ENCODE measurements at places on chromosomes 6 and 20. TPM values are rescaled to one million over a fixed set of nuclear protein-coding genes. Genes with fewer than 3 reads are reported as not detected.

DNA sequence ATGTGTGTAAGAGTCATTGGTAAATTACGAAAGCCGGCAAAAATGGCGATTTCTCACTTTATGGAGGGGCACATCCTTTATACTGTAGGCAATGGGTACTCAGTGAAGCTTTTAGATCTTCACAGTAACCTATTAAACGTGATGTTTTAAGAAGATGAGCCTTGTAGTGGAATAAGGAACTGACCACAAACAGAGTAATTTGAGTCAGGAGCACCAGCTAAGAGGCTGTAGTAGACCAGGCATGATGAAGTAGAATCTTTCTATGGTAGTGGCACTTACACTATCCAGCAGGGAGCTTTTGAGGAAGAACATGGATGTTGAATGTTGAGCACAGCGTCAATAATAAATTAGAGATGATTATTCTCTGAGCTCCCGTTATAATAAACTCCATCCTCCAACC lies 65.9 kb downstream of the HIVEP2 start:
- no peaks in the 10 kb centered on the region for H3K4me1 ChIP-seq
- no peak overlapping the region for H3K27ac ChIP-seq
- ATAC-seq, result no peak
- H3K4me3 ChIP-seq, result no peak overlapping the region
- H3K36me3 ChIP-seq, result no peaks in the 10 kb centered on the region

ADTRP gene
- 0.67 TPM for total RNA-seq

UNC5CL gene
- 0.07 TPM for total RNA-seq

TOMM6 gene
- total RNA-seq, result 91.9 TPM

ENPP5 gene
- 1.5 TPM for total RNA-seq

DNA sequence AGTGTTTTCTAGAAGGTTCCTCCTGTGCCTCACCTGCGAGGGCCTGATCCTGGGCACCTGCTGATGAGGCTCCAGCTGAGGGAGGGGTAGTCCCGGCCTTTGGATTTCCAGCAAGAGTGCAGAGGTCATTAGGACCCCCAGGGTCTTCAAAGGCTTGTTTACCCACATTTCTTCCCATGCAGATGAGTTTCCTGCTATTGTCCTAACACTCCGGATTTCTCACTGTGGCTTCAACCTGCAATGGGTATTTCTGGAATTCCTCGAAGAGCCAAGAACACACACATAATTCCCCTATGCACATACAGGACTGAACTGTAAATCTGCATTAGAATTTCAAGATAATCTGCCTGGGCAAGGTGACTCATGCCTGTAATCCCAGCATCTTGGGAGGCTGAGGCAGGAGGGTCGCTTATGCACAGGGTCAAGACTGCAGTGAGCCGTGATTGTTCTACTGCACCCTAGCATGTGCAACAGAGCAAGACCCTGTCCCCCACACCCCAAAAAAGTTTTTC lies 53.9 kb downstream of the ADNP start:
- no peak overlapping the region for H3K4me3 ChIP-seq
- ATAC-seq, result no peak
- no peaks in the 10 kb centered on the region for H3K27me3 ChIP-seq

C20orf204 gene
- total RNA-seq, result not detected

LPIN3 gene
- 11.8 TPM for total RNA-seq

DNA sequence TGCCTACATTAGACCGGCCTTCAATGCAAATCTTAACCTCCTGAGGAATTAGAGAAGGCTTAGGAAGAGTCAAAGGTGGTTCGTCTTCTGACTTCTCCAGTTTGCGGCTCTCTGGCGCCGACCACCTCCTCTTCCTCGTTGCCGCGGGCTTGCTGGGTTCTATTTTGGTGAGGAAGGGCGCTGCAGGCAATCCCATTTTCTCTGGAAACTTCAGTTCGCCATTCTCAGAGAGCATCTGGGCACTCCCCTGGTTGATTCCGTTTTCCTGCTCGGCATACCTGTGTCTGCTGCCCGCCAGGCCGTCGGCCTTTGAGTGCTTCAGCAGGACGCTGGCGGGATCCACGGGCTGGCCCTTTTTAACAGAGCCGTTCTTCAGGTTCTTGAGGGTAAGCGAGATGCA lies 67.9 kb downstream of the GMPR start:
- no peaks in the 10 kb centered on the region for H3K4me1 ChIP-seq
- no peaks in the 10 kb centered on the region for H3K36me3 ChIP-seq
- H3K4me3 ChIP-seq, result no peak overlapping the region
- no peaks in the 10 kb centered on the region for H3K27me3 ChIP-seq

RNF182 gene
- not detected for total RNA-seq

PM20D2 gene
- 25.5 TPM for total RNA-seq

- peaks cover 97% of the 10 kb centered on the region for H3K4me1 ChIP-seq
- ATAC-seq, result no peak
- no peak overlapping the region for H3K4me3 ChIP-seq
- H3K27ac ChIP-seq, result peak overlapping the region; percentile 98
- no peaks in the 10 kb centered on the region for H3K27me3 ChIP-seq
Measured at GRCh38 chr6:3745566-3746118, 5.9 kb downstream of the PXDC1 start.

DNA sequence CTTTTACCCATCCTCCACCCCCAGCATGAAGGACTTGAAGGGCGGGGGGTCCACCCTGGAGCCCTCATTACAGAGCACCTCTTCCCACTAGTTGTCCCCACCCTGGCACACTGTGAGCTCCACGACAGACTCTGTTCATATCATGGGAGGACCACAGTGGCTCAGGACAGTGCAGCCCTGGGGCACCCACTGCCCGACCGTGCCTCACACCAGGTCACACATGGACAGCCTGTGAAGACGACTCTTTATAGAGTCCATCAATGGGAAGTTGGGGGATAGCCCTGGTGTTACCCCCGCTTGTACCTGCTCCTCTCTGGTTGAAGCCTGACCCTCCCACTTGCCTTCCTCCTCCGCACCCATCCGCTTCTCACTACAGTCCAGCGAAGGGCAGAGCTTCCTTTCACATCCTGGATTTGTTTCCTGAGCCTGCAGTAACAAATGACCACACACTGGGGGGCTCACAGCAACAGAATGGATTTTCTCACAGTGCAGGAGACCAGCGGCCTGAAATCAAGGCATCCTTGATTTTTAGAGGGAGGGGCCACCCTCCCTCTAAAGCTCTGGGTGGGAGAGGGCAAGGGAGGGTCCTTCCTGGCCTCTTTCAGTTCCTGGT lies 15.5 kb downstream of the ZNF831 start:
- H3K27me3 ChIP-seq, result peaks cover 1% of the 10 kb centered on the region
- H3K4me1 ChIP-seq, result no peaks in the 10 kb centered on the region
- no peak overlapping the region for H3K27ac ChIP-seq
- no peak overlapping the region for H3K4me3 ChIP-seq
- no peaks in the 10 kb centered on the region for H3K36me3 ChIP-seq

GRCh38 chr20:40945754-40946450 lies 82.7 kb upstream of the TOP1 start:
- peaks cover 21% of the 10 kb centered on the region for H3K27me3 ChIP-seq
- H3K4me1 ChIP-seq, result no peaks in the 10 kb centered on the region
- no peak overlapping the region for H3K27ac ChIP-seq
- no peak overlapping the region for H3K4me3 ChIP-seq

DNA sequence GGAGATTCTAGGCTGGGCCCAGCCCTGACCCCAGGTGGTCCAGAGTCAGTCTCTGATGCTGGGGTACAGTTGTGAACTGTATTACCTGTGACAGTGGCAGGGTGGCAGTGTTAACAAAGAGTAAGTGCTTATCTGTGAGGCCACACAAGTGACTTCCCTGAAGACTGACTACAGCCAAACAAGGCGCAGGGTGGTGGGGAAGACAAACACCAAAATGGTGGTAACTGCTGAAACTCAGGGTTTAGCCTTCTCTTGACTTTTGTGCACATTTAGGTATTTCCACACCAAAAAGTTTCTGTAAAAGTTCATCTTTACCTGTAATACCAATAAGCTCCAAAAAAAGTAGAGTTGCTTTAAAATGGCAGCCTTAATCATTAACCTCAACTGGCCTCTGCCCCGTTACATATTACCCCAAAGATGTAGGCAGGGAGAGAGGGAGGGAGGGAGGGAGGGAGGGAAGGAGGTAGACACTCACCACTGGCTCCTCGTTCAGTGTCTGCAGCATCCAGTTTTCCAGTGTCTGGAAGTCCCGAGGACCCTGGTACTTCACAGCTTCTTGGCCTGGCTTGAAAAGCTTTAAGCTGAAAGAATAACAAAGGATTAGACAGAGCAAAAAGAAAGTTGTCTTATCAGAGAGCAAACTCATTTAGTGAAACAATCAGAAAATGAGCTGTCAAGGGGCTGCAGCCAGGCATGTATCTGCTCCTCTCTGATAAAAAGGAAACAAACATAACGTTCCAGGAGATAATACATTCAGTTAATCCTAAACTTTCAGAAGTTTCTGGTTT lies 11.3 kb downstream of the TXNDC5 start:
- H3K27ac ChIP-seq, result no peak overlapping the region
- H3K4me1 ChIP-seq, result no peaks in the 10 kb centered on the region
- H3K27me3 ChIP-seq, result no peaks in the 10 kb centered on the region
- peaks cover 100% of the 10 kb centered on the region for H3K36me3 ChIP-seq

DNA sequence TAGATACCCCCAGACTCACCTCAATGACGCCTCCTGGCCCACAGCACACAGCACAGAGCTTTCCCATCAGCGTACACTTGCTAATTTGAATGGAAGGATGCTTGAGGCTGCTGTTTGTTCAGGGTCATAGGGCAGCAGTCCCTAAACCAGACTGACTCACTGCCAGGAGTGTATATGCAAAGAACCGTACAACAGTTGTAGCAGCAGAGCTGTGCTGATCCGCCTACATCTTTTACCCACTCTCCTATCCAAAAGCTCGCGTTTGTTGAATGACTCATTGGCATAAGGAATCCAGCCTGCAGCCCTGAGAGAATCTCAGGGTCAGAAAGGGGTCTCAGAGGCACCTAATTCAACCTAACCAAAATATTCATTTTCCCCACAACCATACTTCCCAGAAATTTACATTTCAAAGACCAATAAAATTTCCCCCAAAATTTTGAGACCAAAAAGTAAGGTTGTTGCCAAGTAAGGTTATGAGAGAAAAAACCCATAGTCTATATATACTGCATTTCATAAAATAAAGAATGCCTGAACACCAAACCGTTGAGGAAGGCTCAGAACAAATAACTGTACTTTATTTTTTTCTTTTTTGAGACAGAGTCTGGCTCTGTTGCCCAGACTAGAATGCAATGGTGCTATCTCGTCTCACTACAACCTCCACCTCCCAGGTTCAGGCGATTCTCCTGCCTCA lies 35.3 kb upstream of the CCND3 start:
- no peak for ATAC-seq
- H3K4me1 ChIP-seq, result peaks cover 12% of the 10 kb centered on the region
- H3K4me3 ChIP-seq, result no peak overlapping the region
- H3K27ac ChIP-seq, result no peak overlapping the region
- H3K27me3 ChIP-seq, result no peaks in the 10 kb centered on the region
- H3K36me3 ChIP-seq, result no peaks in the 10 kb centered on the region

- H3K4me1 ChIP-seq, result peaks cover 48% of the 10 kb centered on the region
- no peaks in the 10 kb centered on the region for H3K36me3 ChIP-seq
- ATAC-seq, result peak; percentile 90
- H3K27ac ChIP-seq, result peak overlapping the region; percentile 95
- no peaks in the 10 kb centered on the region for H3K27me3 ChIP-seq
Measured at GRCh38 chr6:42453031-42453653, 1.4 kb upstream of the TRERF1 start.

- H3K4me3 ChIP-seq, result no peak within 1 kb of the TSS
- no peaks in the 10 kb centered on the region for H3K27me3 ChIP-seq
- H3K27ac ChIP-seq, result no peak within 1 kb of the TSS
- ATAC-seq, result no peak
- H3K4me1 ChIP-seq, result no peaks in the 10 kb centered on the region
Measured at GRCh38 chr6:46687619-46688097, at the start of gene TDRD6. TSS of gene TDRD6 (plus strand) at chr6:46687885. CDS start at chr6:46688129, 244 bp downstream.

CDH22 gene
- total RNA-seq, result 0.15 TPM

DNA sequence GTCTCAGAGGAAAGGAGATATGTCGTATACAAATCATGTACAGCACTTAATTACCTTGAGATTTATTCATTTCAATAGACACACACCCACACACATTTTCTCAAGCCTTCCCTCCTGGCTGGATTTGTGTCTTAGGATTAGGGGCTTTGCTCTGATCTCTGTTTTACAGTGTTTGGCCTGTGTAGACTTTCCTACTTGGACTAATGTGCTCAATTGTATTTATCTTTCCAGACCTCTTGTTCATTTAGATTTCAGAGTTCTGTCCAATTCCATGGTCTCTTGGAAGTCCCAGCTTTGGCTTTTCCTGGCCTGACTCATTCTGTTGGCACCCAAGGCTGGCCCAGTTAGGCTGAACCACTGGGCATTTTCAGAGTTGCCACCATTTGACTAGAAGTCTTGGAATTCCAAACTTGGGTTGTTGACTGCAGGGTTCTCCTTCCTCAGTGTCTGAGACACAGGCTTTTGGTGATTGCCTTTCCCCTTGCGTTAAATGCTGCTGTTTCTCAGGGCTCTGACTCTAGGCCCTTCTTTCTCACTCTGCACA lies 8.9 kb upstream of the RFPL4B start:
- H3K27ac ChIP-seq, result no peak overlapping the region
- ATAC-seq, result no peak
- H3K36me3 ChIP-seq, result no peaks in the 10 kb centered on the region

PMEPA1 gene
- 9.6 TPM for total RNA-seq

TFAP2B gene
- total RNA-seq, result not detected

DNA sequence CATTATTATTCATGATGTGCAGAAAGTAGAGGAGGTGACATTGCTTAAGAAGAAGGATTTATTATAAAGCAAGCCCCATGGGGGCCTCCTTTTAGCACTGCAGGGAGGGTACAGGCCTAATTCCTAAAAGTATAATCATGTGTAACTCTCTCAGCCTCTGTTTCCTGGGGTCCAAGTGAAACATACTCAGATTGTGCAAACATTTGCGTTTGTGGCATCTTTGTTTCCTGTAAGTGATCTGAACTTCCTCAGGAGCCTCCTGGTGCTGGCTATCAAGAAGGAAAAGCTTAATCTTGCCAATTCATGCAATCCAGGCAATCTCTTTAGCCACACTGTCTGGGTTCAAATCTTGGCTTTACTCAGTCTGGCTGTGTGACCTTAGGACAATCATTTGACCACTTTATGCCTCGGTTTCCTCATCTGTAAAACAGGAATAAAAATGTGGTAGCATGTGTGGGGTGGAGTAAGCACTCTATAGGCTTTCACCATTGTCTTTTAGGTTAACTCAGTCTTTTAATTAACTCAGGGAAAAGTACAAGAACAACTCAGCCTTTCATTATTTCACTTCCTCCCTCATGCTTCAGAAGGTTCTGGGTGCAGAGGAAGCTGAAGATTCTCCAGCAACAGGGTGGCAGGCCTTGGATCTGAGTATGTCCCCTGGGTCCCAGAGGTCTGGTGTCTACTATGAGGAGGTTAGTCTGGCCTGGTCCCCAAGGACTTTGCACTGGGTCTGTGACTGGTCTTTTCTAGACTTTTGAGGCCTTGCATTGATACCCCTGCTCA lies 831 bp upstream of the SIRPB2 start:
- H3K36me3 ChIP-seq, result no peaks in the 10 kb centered on the region
- no peaks in the 10 kb centered on the region for H3K4me1 ChIP-seq
- peak overlapping the region; percentile 51 for H3K27ac ChIP-seq
- H3K27me3 ChIP-seq, result peaks cover 20% of the 10 kb centered on the region
- no peak overlapping the region for H3K4me3 ChIP-seq

BPIFB6 gene
- not detected for total RNA-seq

GRCh38 chr6:11164717-11165646 lies 53.5 kb upstream of the ERVFRD-1 start:
- H3K4me1 ChIP-seq, result no peaks in the 10 kb centered on the region
- H3K4me3 ChIP-seq, result no peak overlapping the region
- H3K27me3 ChIP-seq, result no peaks in the 10 kb centered on the region
- ATAC-seq, result no peak
- no peak overlapping the region for H3K27ac ChIP-seq
